ENCODE measurements at places on chromosomes 3 and 15. TPM values are rescaled to one million over a fixed set of nuclear protein-coding genes. Genes with fewer than 3 reads are reported as not detected.

- DNase-seq = no peak
- no peak overlapping the region for H3K4me3 ChIP-seq
- no peaks in the 10 kb centered on the region for H3K36me3 ChIP-seq
These were observed 79.2 kb upstream of the TGFBR2 start for GRCh38 chr3:30527186-30527585.

GRCh38 chr3:27216955-27217552, 152.1 kb downstream of the NEK10 start:
- H3K27ac ChIP-seq = no peak overlapping the region
- DNase-seq = no peak
- no peak overlapping the region for H3K4me3 ChIP-seq
- no peaks in the 10 kb centered on the region for H3K27me3 ChIP-seq
- no peaks in the 10 kb centered on the region for H3K36me3 ChIP-seq

- peak overlapping the region; percentile 48 for H3K4me3 ChIP-seq
- no peaks in the 10 kb centered on the region for H3K36me3 ChIP-seq
- no peaks in the 10 kb centered on the region for H3K4me1 ChIP-seq
- H3K27ac ChIP-seq = no peak overlapping the region
- peak; percentile 4 for DNase-seq
- H3K27me3 ChIP-seq = no peaks in the 10 kb centered on the region
These were observed 501 bp downstream of the NDN start for GRCh38 chr15:23686466-23687142.

DNA sequence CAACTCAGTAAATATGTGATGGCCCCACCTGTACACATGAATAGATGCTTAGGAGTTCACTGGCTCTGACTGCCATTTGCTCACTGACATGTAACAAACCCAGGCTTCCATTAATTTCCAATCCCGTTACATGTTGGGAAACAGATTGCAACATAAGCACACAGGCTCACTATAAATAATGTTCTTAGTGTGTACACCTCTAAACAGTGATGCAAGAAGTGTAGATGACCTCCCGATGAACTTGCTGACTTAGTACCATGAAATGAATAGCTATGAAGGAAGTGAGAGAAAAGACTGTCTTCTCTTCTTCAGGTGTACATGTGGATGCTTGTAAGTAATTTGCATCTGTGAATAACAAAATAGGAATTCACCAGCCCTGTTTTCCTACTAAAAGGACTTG, 21.4 kb upstream of the FSIP1 start:
- H3K27ac ChIP-seq = no peak overlapping the region
- H3K27me3 ChIP-seq = no peaks in the 10 kb centered on the region
- no peaks in the 10 kb centered on the region for H3K36me3 ChIP-seq
- no peak overlapping the region for H3K4me3 ChIP-seq
- no peak for DNase-seq

- peak; percentile 19 for DNase-seq
- H3K27me3 ChIP-seq = no peaks in the 10 kb centered on the region
- H3K4me1 ChIP-seq = no peaks in the 10 kb centered on the region
- peaks cover 7% of the 10 kb centered on the region for H3K36me3 ChIP-seq
- H3K27ac ChIP-seq = peak overlapping the region; percentile 73
These were observed 802 bp downstream of the RCN2 start for GRCh38 chr15:76932135-76932966.

DNA sequence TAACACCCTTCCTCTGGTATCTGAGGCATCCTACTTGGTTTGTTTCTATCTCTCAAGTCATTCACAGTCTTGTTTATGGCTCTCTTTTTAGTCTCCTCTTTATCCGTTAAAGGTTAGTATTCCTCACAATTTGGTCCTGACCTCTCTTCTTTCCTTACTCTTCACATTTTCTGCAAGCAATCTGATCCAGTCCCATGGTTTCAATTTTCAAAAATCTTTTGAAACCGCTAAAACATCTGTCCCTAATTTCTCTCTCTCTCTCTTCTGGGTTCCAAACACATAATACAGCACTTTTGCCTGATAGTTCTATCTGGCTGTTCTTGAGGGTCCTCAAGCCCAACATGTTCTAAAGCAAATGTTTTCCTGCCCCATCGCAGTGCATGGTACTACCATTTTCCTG, 149.0 kb downstream of the SERPINI1 start:
- H3K27me3 ChIP-seq = no peaks in the 10 kb centered on the region
- H3K4me3 ChIP-seq = no peak overlapping the region
- no peak for DNase-seq
- no peaks in the 10 kb centered on the region for H3K4me1 ChIP-seq
- H3K27ac ChIP-seq = no peak overlapping the region

DNA sequence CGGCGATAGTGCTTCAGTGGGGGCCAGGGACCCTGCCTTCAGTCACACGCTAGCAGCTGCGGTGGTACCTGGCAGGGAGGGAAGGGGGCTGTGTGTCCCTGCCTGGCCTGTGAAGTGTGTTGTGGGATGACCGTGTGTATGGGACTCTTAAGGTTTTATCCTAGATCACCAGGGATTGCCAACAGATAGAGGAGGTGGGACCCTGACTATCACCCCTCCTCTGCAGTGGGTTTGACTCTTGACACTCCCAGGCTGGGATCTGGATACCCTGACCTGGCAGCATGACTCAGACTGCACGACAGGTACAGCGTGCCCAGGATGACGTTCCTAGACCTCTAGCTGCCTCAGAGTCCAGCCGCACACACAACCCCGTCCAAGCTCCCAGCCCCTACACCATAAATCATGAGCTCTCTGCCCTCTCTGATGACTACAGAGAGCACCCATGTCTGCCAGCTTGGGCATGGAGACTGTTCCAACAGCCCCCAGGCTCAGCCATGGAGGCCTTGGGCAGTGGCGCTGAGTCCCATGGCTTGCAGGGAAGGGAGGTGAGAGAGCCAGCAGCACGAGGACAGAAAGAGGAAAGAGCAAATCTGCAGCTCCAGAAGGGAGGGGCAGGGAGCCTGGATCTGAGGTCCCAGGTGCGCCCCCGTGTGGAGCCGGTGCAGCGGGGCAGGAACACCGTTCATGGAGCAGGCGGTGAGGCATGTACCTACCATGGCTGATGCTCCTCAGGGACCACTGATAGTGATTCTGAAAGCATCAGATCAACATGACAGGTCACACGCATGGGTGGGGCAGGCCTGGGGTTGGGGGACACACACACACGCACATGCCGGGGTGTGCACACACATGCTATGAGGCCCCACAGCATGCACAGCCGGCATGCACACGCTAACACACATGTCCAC, 71.0 kb downstream of the ADAMTS7 start:
- peak; percentile 38 for DNase-seq
- H3K36me3 ChIP-seq = no peaks in the 10 kb centered on the region
- H3K4me1 ChIP-seq = peaks cover 3% of the 10 kb centered on the region
- H3K4me3 ChIP-seq = no peak overlapping the region

DNA sequence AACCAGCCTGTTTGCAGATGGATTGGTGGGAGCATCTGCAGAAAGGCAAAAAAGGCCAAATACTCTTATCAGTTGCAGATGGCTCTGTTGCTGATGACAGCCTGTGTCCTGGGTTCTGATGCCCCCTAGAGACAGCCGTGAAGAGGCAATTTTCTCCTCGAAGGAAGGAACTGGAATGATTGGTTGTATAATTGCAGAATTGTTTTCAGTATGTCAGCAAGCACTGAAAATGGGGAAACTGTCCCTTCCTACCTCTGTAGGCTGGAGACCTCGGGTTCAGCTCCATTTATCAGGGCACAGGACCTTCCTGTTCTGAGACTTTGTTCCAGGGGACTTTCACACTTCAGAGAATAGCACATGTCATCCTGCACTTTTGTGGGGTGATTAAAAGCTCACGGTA, 103.0 kb downstream of the PGPEP1L start:
- H3K36me3 ChIP-seq = peaks cover 29% of the 10 kb centered on the region
- H3K4me1 ChIP-seq = peaks cover 52% of the 10 kb centered on the region
- DNase-seq = no peak

- DNase-seq = no peak
- H3K4me3 ChIP-seq = no peak overlapping the region
- no peaks in the 10 kb centered on the region for H3K4me1 ChIP-seq
- H3K27me3 ChIP-seq = no peaks in the 10 kb centered on the region
These were observed 265.5 kb upstream of the TPRG1 start for GRCh38 chr3:188906236-188906635.

GRCh38 chr3:88005066-88005465, 53.7 kb downstream of the CGGBP1 start:
- H3K4me1 ChIP-seq = no peaks in the 10 kb centered on the region
- DNase-seq = no peak
- H3K27me3 ChIP-seq = no peaks in the 10 kb centered on the region
- H3K27ac ChIP-seq = no peak overlapping the region
- H3K4me3 ChIP-seq = no peak overlapping the region
- H3K36me3 ChIP-seq = no peaks in the 10 kb centered on the region

DNA sequence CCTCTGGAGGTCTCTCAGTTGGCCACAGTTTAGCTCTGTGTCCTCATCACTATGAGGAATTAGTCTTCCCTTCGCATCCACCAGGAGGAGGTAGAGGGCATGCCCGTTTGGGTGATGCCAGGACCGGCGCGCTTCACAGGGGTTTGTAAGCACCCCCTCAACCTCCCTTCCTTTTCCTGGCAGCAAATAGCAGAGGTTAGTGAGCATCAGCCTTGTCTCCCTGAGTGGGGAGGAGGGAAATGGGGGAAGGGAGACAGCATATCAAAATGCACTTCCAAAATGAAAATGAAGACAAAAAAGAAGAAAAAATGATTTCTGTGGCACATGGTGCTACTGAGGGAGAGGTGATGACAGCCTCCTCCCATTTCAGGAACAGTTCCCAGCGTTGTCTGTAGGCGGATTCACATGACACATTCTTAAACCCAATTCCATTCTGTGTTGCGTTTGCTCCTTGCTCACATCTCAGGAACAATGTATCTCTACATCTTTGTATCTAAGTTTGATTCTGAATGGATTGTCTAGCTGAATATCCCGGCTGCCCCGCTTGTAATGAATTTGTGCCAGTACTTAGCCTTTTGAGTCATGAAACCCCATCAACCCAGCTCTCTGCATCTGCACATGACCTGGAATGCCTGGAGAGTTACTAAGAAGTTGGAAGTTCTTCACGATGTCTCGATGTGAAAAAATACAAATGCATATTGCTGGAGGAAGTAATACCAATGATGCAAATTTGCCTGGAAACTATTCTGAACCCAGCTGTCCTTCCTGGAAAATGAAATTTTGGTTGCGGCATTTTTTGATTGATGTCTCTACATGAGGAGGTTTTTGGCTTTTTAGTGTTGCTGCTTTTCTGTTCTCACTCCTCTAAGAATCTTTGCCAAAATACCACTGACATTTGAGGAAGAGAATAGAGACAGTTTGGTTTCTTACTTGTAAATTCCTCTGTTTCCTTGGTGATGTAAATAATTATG, 45.2 kb downstream of the TYRO3 start:
- H3K27me3 ChIP-seq = no peaks in the 10 kb centered on the region
- no peaks in the 10 kb centered on the region for H3K36me3 ChIP-seq
- H3K4me1 ChIP-seq = no peaks in the 10 kb centered on the region
- no peak for DNase-seq
- H3K4me3 ChIP-seq = no peak overlapping the region

DNA sequence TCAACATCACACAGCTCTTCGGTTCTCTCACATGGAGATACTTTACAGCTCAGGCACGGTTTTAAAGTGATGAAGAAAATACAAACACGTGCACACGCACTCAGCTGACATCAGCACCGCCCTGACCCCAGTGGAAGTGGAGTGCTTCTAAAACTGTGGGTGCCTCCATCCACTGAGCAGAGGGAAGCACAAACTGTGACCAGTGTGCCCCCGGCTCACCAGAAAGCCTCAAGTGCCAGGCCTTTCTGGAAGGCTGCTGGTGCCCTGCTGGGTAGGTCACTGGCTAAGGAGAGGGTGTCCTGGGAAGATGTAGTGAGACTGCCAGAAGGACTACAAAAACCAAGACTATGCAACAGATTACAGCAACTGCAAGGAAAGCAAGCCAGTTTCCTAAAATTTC, 78.5 kb downstream of the OCA2 start:
- no peaks in the 10 kb centered on the region for H3K4me1 ChIP-seq
- DNase-seq = no peak
- no peaks in the 10 kb centered on the region for H3K36me3 ChIP-seq
- no peak overlapping the region for H3K27ac ChIP-seq
- no peak overlapping the region for H3K4me3 ChIP-seq

TRIP4 gene
- total RNA-seq = 14.5 TPM

LRRC31 gene
- 0.09 TPM for total RNA-seq

ADGRG7 gene
- 0.14 TPM for total RNA-seq

ARPP21 gene
- 136 TPM for total RNA-seq
